ENCODE measurements at places on chromosomes 5 and 9. TPM values are rescaled to one million over a fixed set of nuclear protein-coding genes. Genes with fewer than 3 reads are reported as not detected.

The PCDHB12 gene
- total RNA-seq = 2.3 TPM

The BTNL3 gene
- not detected for total RNA-seq

The FGF18 gene
- total RNA-seq = 2.2 TPM

GRCh38 chr5:7781899-7782298, 69.0 kb downstream of the CFAP90 start:
- no peak for DNase-seq

GRCh38 chr5:134116789-134117761, 2.6 kb downstream of the TCF7 start:
- DNase-seq = no peak

All from right atrium auricular region (tissue), 2 donors.